Hematopoietic multipotent progenitor cell treated with erythropoietin and hydrocortisone succinate and interleukin-3 and kit ligand, for 15 days (in vitro differentiated cells): ENCODE measurements at places on chromosomes 11 and 22.
A peak's percentile ranks its signal among the peaks of the same experiment; 100 is the strongest.

GRCh38 chr22:33715237-33715985 is 204.9 kb downstream of the LARGE1 start:
- DNase-seq, result no peak

GRCh38 chr11:76234416-76235232 is 28.3 kb upstream of the WNT11 start:
- peak; percentile 79 for DNase-seq

DNA sequence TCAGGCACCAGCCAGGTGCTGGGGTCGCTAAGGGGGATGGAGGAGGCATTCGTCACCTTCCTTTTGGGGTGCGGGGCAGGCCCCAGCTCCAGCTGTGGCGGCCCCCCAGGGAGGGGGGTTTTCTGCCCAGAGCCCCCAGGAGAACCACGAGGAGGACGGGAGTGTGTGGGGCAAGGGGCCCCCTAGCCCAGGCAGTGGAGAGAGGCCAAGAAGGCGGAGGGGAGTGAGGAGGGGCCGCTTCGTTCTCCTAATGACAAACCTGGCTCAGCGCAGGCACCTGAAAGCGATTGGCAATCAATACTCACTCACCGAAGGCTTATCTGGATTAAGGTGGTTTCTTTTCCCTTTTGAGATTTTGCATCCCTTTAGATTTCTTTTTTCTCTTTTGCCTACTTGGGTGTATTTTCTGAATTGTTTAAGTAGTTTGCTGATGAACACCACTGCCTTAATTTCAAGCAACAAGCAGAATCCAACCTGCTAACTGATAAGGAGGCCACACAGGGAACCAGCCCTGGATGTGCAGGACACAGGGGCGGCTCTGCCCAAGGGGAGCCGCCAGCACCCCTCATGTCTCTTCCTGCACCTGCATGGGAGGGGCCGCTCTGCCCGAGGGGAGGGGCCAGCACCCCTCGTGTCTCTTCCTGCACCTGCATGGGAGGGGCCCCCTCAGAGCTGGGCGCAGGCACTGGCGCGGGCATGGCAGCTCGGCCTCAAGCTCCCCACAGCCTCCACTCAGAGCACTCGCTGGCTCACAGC is 122.3 kb downstream of the BRD1 start:
- no peak for DNase-seq

DNA sequence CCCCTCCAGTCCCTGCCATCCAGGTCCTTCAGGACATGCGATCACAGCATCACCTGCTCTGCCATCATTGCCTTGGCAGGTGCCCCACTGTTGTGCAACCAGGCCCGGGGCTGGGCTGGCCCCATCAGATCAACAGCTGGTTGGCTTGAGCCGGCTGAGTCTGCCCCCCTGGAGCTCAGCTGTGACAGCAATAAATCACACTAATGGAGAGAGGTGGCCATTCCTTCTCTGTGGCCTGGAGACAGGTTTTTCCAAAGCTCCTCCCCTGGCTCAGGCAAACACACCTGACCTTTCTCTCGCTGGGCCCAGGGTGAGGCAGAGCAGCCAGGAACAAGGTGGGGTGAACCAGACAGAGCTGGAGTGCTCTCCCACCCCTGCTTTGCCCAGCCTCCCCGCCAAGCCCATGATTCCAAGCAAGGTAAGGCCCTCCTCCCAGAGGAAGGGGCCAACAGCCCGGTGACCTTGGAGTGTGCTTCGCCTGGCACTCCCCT is 8.9 kb upstream of the FXYD2 start:
- DNase-seq, result no peak

DNA sequence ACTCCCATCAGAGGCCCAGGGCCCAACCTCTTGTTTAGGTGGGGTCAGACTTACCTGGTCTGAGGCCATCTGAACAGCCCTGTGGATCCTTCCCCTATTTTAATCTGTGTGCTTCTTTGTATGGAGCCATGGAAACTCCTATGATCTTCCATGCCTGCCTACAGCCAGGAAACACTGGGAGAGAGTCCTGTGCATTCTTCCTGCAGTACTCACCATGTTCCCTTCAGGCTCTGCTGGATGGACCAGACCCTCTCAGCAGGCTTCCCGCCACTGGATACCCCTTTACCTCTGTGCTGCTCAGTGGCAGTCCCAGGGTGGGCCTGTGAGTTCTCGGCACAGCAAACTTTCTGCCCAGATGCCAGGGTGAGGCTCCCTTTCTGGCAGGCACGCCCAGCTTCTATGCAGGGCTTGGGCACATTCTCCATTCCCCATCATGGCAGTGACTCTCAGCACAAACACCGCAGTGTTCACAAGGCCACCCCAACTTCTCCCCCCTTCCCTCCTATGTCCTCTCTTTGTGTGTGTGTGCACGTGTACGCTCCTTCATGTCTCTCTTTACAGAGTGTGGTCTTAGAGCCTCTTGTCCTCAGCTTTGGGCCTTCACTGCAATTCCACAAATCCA is 34.8 kb downstream of the NEU3 start:
- DNase-seq, result no peak

GRCh38 chr11:128323381-128323780 is 264.0 kb downstream of the ETS1 start:
- DNase-seq, result no peak
